ENCODE measurements at places on chromosomes 1 and 21. TPM values are rescaled to one million over a fixed set of nuclear protein-coding genes. Genes with fewer than 3 reads are reported as not detected.
A peak's percentile ranks its signal among the peaks of the same experiment; 100 is the strongest.

Gene NBPF4
- 0.07 TPM for total RNA-seq

Gene RGS13
- 0.22 TPM for total RNA-seq

Gene PAX7
- total RNA-seq, result not detected

GRCh38 chr21:45876381-45877170 lies 105.0 kb upstream of the COL6A1 start:
- DNase-seq, result no peak

- DNase-seq, result no peak
Observed at GRCh38 chr1:29839726-29840125, 603.4 kb downstream of the PTPRU start.

DNA sequence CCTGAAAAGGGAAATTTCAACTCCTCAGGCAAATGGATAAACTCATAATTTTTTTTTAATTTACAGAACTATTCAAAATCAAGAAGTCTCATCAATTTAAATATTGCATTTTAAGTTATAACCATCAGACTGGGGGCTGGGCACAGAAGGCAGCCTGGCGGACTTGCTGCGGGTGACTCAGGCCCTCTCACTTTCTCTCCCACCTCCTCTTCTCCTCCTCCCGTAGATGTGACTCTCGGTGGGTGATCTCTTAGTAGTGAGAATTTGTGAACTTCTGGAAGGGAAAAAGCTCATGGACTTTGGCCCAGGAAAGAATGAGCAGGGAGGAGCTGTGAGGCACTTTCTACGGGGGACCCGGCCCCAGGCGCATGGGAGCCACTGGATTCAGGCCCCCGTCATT lies 32.9 kb downstream of the CLIC6 start:
- no peak for DNase-seq

DNA sequence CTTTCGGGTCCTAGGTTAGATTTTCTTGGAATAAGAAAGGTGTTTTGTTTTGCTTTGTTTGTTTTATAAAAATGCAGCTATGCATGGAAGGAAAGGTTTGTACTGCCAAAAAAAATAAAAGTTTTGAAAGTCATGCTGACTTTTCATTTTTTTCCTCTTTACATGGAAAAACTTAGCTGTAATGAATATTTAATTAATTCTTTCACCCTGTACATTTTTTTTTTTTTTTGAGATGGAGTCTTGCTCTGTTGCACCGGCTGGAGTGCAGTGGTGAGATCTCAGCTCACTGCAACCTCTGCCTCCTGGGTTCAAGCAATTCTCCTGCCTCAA lies 48.7 kb downstream of the NENF start:
- DNase-seq, result no peak

GRCh38 chr1:193406901-193407300 lies 220.5 kb upstream of the B3GALT2 start:
- DNase-seq, result peak; percentile 56

All from PC-3 (cell line).